A549 treated with DMSO at 1 μM for 4 hours (cell line): ENCODE measurements at places on chromosomes 13 and 19. TPM values are rescaled to one million over a fixed set of nuclear protein-coding genes. Genes with fewer than 3 reads are reported as not detected.

The CHMP2A gene
- total RNA-seq, result 183 to 204 TPM (median 191 TPM) in 5 replicates

The GSX1 gene
- not detected in 5 replicates for total RNA-seq

The FAM216B gene
- not detected in 5 replicates for total RNA-seq

The CCDC8 gene
- total RNA-seq, result not detected in 5 replicates

The SHC2 gene
- total RNA-seq, result 0.82 to 1.1 TPM (median 0.95 TPM) in 5 replicates

The FFAR2 gene
- 0.05 TPM in 1 of 5 replicates, not detected in the others for total RNA-seq

The FPR1 gene
- 0.08 TPM in 1 of 5 replicates, not detected in the others for total RNA-seq

The ZNF844 gene
- not detected in 5 replicates for total RNA-seq

The IFNL1 gene
- total RNA-seq, result 0.15 to 0.28 TPM (median 0.27 TPM) in 3 of 5 replicates, not detected in the others
